ENCODE measurements at places on chromosomes 3 and 15.

DNA sequence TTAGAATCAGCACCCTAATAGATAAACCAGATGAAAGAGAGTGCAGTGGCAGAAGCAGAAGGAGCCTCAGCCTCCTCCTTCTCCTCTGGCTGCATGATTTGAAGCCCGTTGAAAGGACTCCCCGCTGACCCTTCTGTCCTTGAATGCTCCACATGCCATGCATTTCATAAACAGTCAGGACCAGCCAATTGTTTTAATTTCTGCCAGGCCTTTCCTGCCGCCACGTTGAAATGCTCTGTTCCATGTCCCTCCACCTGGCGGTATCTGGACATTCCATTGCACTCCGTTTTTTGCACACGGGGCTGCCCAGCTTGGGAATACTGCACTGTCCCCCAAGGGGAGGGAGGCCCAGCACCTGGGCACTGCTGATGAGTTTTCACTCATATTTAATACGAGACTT lies 35.2 kb upstream of the GLCE start:
- DNase-seq: peak; percentile 39

DNA sequence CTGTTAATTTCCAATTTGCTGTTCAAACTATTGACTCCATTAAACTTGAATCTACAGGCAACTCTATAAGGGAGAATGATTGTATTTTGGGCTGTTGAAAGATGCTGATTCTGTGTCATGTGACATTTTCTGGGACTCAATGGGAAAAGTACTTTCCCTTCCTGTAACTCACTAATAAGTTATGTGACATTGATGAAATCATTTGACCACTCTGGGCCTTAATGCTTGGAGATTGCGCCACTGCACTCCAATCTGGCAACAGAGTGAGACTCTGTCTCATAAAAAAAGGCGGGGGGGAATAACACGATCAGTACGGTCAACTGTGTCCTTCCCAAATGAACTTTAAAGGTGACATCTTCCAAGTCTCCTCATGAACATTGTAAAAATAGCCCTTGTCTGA lies 215.2 kb upstream of the SGO1 start:
- no peak for DNase-seq

DNA sequence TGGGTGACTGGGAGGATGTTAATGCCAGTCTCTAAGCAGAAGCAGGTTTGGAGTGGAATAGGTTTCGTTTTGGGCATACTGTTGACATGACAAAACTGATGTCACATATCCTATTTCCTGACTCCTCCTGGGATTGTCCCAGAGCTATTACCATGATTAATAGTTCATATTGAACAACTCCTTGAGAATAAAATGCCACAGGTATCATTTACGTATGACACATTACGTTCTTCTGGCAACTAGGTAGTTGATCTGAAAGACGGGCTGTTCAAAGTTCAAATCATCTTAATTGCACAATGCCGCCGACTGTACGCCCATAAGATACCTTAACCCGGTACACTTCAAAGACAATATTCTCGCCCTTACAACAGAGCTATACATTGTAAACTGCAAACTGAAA lies 1.4 kb upstream of the RAB5A start:
- DNase-seq: no peak

GRCh38 chr15:68787609-68788263 lies 33.0 kb downstream of the ANP32A start:
- no peak for DNase-seq

DNA sequence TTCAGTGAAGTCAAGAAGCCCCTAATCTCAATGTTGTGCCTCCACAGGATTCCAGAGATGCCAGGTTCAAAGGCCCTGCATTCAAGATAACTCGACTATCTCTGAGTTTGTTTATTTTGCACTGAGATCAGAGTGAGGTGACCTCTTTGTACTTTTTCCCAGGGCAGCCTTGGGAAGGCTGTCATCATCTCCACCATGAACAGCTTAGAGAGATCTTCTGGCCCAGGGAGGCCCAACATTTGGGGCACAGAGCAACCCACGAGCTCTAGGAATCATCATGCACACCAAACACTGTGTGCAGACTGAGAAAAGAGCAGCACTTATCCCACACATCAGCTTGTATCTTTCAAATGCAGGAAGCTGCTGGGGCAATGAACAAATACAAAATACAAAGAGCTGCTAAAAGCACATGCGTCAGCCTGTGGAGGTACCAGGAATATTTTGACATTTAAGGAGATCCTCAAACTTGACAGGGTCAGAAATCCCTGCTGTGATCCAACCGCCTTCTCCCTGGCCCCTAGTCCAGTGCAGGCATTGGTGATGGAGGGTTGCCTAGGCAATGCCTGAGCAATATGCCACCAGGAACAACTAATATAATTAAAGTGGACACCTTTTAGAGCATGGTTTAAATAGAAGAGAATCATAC lies 33.6 kb downstream of the TRIM42 start:
- DNase-seq: no peak

DNA sequence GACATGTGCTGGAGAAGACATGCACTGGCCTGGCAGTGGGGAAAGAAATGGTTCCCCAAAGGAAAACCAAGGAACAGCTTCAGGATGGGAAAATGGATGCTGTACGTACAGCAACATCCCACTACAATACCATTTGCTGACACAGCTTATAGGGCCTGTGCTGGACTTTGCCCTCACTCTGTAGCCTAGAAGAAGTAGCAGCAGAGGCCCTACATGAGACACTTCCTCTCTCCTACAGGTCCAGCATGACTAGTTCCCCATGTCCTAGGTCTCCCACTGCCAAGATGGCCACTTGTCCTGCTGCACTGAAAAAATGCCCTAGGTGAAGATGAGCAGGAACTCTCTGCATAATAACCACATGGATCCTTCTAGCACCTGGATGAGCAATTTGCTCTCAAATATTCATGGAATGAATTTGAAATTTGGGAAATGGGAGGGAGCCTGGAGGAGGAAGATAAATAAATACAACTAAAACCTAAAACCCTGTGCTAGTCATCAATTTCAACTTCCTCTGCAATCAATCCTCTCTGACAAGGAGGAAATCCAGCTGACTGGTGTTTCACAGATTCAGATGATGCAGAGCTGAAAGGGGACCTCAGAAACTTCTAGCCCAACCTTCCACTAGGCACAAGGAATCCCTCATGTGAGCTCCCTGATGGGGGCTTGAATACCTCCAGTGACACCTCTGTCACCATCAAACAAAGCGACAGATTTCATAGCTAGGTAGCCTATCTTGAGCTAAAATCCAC lies 514.3 kb upstream of the PPP2R3A start:
- no peak for DNase-seq

GRCh38 chr15:32746116-32746857 lies 28.5 kb downstream of the GREM1 start:
- no peak for DNase-seq

- no peak for DNase-seq
Measured at GRCh38 chr15:22974745-22975144, 5.4 kb downstream of the CYFIP1 start.

GRCh38 chr3:171967137-171967783 lies 72.1 kb upstream of the FNDC3B start:
- no peak for DNase-seq

DNA sequence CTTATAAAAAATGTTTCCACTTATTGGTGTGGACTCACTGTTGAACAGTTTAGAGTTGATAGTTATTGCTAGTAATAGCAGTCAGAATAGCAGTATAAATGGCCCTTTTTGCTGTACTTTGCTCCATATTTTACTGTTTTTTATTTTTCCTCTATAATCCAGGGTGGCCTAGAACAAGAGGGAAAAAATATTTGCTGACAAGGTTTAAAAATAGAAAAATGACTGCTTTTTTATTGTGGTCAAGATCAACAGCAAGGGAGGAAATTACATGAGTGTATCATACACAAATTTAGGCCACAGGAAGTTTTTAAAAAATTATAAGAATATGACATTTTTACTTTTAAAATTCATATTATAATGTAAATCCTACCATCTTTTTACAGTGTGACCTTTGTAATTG lies 269.1 kb downstream of the WDR72 start:
- DNase-seq: no peak

GRCh38 chr3:186124592-186124991 lies 15.7 kb upstream of the ETV5 start:
- DNase-seq: no peak

GRCh38 chr15:89772932-89773583 lies 3.1 kb upstream of the MESP2 start:
- peak; percentile 52 for DNase-seq

DNA sequence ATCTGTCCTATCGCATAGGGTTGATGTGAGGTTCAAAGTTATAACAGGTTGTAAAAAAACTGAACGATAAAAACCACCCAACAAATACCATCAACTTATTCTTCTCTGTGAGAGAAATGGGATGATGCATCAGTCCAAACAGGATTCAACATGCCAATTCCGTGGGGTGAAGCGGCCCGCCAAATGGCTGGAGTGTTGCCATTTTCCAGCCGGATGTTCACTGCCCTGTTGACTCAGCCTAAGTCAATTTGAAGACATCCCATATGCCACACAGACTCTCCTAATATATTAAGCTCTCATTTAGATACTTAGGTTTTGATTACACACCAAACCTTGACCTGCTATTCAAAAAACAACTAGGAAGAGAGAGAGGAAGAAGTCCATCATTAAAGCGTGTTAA lies 311.1 kb downstream of the VPS13C start:
- DNase-seq: no peak

GRCh38 chr3:50355829-50356552 lies 3.3 kb downstream of the TMEM115 start:
- no peak for DNase-seq

GRCh38 chr3:114451561-114452018 lies 157.8 kb downstream of the TIGIT start:
- DNase-seq: no peak

GRCh38 chr3:194685718-194686413 lies at the start of gene FAM43A:
FAM43A (plus strand) TSS chr3:194685883; CDS start chr3:194686827, 944 bp downstream.
- peak; percentile 95 for DNase-seq

DNA sequence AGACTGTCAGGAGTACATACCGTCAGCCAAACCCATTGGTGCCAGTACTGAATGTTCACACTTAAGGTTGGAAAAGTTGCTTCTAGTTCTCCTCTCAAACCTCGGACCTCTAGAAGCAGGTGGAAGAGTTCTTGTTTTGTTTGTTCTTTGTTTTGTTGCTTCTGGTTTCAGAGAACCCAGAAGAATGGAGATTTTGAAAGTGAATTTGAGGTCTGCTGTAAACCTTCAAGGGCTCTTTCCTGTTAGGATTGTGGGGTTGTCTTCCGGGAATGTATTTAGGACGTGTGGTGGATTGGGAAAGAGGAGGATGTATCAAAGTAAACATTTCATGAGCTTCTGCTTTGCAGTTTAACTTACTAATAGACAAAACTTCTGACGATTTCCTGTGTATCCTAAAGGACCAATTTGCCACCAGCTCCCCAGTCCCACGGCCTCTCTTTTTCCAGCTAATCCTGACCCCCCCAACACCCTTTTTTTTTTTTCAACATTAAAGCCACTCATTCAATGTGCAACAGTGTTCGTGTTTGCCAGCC lies 50.3 kb downstream of the FILIP1L start:
- DNase-seq: no peak

GRCh38 chr3:179174316-179174715 lies 26.2 kb downstream of the PIK3CA start:
- no peak for DNase-seq

- DNase-seq: no peak
Measured at GRCh38 chr3:69970827-69971226, 28.7 kb upstream of the SAMMSON start.

GRCh38 chr15:80502782-80503181 lies 98.6 kb downstream of the ARNT2 start:
- DNase-seq: no peak

GRCh38 chr3:187669675-187670504 lies at the start of gene SST:
SST (minus strand) TSS chr3:187670394; CDS start chr3:187670291, 103 bp downstream.
- DNase-seq: peak; percentile 94

- DNase-seq: peak; percentile 33
Measured at GRCh38 chr3:129656659-129657247, 50.3 kb upstream of the PLXND1 start.

GRCh38 chr15:69232144-69232543 lies 66.6 kb upstream of the PAQR5 start:
- no peak for DNase-seq

- DNase-seq: no peak
Measured at GRCh38 chr15:68674975-68675374, 96.2 kb downstream of the CORO2B start.

DNA sequence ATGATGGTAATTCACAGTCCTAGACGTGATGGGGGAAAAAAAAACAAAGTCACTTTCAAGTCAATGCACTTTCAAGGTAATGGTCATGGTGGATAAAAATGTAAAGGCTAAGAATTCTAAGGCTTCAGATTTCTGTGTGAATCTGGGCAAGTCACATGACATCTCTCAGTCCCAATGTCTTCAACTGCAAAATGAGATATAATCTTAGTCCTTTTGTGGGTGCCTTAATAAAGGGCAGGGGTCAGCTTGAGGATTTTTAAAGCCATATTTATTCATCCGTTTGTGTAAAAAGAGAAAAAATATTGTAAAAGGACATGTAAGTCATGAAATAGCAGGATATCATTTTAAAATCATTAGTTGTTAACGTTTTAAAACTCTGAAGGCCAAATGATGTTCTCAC lies 83.5 kb downstream of the ADAMTS9 start:
- no peak for DNase-seq

- no peak for DNase-seq
Measured at GRCh38 chr3:115322901-115323300, 175.8 kb upstream of the ZBTB20 start.

GRCh38 chr3:166560253-166560652 lies 723.0 kb upstream of the BCHE start:
- DNase-seq: peak; percentile 25

GRCh38 chr15:79399606-79400005 lies 32.5 kb upstream of the MINAR1 start:
- DNase-seq: no peak

DNA sequence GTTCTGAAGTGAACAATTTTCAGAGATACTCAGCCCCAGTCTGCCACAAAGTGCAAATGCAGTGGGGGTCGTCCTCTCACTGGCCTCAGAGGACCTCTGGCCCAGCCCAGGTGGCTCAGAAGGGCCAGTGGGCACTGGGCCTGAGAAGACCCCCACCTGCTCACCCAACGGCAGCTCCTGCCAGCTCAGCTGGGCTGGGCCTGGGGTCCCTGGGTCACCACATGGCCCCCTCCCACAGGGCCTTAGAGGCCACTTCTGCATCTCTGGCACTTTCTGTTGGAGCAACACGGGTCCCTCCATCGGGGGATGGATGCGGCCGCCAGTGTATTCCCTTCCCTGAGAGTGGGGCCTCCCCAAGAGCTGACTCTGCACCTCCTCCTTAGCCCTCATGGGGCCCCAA lies 262.7 kb upstream of the KCNH8 start:
- no peak for DNase-seq

GRCh38 chr3:157585386-157585785 lies 82.2 kb upstream of the VEPH1 start:
- DNase-seq: no peak

DNA sequence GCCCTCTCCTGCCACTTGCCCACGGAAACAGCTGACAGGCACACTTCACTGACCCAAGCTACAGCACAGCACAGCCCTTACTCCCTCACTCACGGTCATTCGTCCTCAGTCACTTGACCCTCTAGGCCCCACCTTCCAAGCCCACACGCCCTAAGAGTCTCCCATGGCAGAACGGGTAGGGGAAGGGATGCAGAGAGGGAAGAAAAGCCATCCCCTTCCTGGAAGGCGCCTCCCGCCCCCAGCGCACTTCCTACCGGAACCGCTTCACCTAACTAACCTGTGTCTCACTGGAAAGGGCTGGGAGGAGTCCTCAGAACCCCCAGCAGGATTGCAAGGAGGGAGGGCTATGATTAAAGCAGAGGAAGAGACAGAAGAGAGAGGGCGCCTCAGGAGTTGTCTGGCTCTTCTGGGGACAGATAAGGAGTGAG lies 22.9 kb downstream of the EPHB3 start:
- DNase-seq: peak; percentile 70

Data from GM23338 (cell line).